ENCODE measurements at places on chromosomes 7 and 10. TPM values are rescaled to one million over a fixed set of nuclear protein-coding genes. Genes with fewer than 3 reads are reported as not detected.

The PNLIPRP2 gene
- not detected for total RNA-seq

The ITPRID1 gene
- not detected for total RNA-seq

The CHST3 gene
- total RNA-seq: 42.6 TPM

The ZNF33B gene
- total RNA-seq: 6.0 TPM

The NRCAM gene
- 71.2 TPM for total RNA-seq

The ZC3HAV1L gene
- total RNA-seq: 7.1 TPM

The SSC4D gene
- total RNA-seq: 1.1 TPM

The GPR15LG gene
- total RNA-seq: not detected

The SEMA3A gene
- 6.3 TPM for total RNA-seq

The CDC14C gene
- not detected for total RNA-seq

The SEC31B gene
- 1.8 TPM for total RNA-seq

The SRRM3 gene
- total RNA-seq: 6.1 TPM

The OPALIN gene
- total RNA-seq: not detected

The OPN4 gene
- total RNA-seq: not detected

The NODAL gene
- not detected for total RNA-seq

The IRF5 gene
- 12.8 TPM for total RNA-seq

The CNNM1 gene
- 19.0 TPM for total RNA-seq

The GHRHR gene
- total RNA-seq: not detected

The LIPJ gene
- total RNA-seq: not detected

The ABCB4 gene
- not detected for total RNA-seq

The NCF1 gene
- total RNA-seq: not detected

The NPC1L1 gene
- total RNA-seq: 0.06 TPM

The LSM5 gene
- total RNA-seq: 117 TPM

The PRLHR gene
- total RNA-seq: not detected

The BEND7 gene
- total RNA-seq: 14.5 TPM

The POLR2J gene
- total RNA-seq: 108 TPM

The NYAP1 gene
- total RNA-seq: 1.1 TPM

The IGFBP3 gene
- total RNA-seq: 302 TPM

The SPDYE8 gene
- total RNA-seq: not detected

The CLCN1 gene
- total RNA-seq: 0.06 TPM

The AGFG2 gene
- 8.5 TPM for total RNA-seq

The PCLO gene
- 0.91 TPM for total RNA-seq

The SP4 gene
- total RNA-seq: 1.6 TPM

The PLXDC2 gene
- total RNA-seq: 0.06 TPM

The C7orf57 gene
- total RNA-seq: 0.25 TPM

The PLAU gene
- total RNA-seq: 163 TPM

The ATOH7 gene
- 0.19 TPM for total RNA-seq

The INPP5A gene
- total RNA-seq: 14.2 TPM

The CRPPA gene
- total RNA-seq: 0.34 TPM
